ENCODE measurements at places on chromosomes 2 and 18.

DNA sequence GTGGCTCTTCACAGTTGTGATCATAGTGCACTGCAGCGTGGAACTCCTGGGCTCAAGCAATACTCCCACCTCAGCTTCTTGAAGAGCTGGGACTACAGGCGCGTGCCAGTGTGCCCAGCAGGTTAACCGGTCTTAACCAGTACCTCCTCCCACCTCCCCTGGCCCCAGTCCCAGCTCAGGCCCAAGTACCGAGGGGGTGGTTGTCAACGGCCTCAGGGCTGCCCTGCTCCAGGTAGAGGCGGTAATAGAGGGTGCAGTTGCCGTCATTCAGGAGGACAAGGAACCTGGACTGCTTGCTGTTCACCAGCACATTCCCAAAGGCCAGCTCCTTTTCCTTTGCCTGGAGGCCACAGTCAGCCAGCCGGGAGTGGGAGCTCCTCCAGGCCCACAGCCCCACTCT is 19.7 kb downstream of the CFAP65 start:
- DNase-seq = no peak

- no peak for DNase-seq
Observed at GRCh38 chr18:12884406-12885323, 628 bp upstream of the PTPN2 start.

- no peak for DNase-seq
Observed at GRCh38 chr2:176491172-176491904, 222.1 kb downstream of the MTX2 start.

DNA sequence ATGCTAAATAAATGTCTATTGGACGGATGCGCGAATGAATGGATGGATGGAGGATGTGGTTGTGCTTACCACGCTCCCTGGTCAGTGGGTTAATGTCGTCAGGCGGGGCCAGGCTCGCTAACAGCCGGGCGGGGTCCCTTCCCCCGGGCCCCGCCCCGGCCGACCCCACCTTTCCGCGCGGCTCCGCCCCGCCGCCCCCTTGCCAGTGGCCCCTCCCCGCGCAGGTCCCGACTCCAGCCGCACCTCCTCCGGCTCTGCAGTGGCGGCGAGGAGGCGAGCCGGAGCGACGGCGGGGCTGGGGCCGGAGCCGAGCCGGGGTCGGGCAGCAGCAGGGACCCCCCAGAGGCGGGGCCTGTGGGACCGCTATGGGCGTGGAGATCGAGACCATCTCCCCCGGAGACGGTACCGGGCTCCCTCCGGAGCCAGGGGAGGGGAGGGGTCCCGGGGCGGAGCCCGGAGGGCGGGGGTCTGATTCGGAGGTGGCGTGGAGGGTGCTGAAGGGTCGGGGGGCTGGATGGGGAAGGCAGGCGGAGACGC is at the start of gene FKBP1B:
Gene FKBP1B (plus strand): TSS at position 257 of the 537 bp plus-strand sequence. CDS start 109 bp downstream, at position 366.
- DNase-seq = no peak

Measured in NT2/D1 (cell line).